ENCODE measurements at places on chromosomes 7 and 10.

- peak; percentile 52 for DNase-seq
Measured at GRCh38 chr10:16909961-16910792, 93.0 kb upstream of the RSU1 start.

DNA sequence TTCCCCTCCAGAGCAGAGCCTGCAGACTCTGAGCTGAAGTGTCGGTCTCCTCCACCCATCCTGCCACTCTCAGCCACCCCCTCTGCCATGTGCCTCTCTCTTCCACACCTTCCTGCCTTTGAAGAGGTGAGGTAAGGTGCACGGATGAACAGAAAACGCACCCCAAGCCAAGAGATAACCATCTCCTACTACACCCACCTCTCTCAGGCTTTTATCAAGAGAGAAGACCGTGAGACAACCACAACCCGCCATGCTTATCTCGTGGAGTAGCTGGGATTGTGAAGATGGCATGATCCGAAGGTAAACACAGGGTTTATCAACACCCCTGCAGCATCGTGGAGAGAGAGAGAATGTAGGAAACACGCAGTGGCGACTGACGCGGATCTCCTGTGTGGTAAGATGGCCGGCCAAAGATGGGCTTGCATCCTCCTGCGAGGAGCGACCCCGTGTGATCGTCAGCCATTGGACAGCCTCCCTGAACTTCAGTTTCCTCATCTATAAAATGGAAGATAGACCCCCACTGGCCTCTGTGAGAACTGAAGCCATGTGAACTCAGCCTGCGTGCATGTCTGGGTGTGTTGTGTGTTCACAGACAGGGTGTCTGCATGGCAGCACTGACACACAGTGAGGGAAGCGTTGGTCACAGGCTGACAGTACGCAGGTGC lies 219.0 kb downstream of the DIP2C start:
- DNase-seq, result no peak

DNA sequence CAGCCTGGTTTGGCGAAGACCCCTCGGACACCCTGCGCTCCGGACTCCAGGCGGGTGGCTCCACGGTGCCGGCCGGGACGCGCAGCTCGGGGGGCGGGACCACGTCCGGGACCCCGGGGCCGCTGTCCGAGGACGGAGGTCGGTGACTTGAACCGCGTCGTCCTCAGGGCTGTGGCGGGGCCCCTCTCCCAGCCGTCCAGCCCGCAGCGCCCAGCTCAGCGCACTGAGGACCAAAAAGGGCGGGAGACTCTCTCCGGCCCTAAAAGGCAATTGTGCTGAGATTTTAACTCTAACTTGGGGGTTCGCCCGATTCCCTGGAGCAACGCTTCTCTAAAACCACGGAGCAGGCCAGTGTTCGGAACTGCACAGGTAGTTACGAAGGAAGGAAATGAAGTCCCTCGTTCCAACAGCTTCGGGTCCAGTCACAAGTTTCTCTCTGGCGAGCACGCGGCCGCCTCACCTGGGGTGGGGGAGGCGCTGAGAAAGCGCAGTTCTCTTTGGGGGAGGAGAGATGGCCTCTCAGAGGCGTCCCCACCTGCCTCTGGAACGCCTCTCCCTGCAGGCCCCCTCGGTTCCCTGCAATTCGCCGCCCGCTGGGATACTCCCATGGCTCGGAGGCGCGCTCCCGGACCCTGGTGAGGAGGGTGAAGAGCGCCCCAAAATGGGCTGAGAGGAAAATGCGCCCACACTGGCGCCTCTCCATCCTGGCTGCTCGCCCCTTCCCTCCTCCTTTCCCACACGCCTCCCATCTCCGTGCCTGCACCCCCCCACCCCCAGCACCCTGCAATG lies 352.7 kb downstream of the DNAJB6 start:
- DNase-seq, result no peak

- DNase-seq, result no peak
Measured at GRCh38 chr10:115957012-115957399, 316.0 kb downstream of the GFRA1 start.

- peak; percentile 9 for DNase-seq
Measured at GRCh38 chr10:100653957-100654781, 91.2 kb upstream of the PAX2 start.

DNA sequence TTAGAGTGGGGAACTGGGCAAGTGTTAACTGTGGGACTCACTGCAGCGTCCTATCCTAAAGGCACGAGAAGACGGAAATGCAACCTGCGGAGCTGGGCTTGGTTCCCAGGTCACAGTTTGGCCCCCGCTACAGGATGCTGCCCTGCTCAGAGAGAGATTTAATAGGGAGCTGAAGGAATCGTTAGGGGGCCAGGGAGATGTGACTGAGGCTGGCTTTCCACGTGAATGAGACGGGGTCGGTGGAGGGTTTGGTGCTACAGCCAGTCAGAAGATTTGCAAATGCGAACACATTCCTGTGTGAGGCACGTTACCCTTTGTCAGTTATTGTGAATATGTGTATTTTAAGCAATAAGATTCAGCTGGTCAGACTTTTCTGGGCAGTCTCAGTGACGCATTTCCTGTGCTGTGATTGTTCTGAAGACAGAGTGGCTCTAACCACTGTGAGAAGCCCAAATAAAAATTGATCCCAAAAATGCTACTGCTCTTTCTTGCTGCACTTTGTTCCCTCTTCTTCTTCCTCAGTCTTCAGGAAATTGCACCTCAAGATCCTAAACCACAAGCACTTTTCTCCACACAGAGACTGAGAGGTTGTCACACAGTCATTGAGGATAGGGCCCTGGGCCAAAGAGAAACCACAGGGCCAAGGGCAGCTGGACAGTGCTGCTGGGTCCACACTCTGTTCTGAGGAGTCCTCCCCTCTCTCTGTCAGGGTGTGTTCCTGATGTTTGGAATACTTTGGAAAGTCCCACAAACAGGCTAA lies 21.2 kb downstream of the CYP17A1 start:
- DNase-seq, result peak; percentile 87

DNA sequence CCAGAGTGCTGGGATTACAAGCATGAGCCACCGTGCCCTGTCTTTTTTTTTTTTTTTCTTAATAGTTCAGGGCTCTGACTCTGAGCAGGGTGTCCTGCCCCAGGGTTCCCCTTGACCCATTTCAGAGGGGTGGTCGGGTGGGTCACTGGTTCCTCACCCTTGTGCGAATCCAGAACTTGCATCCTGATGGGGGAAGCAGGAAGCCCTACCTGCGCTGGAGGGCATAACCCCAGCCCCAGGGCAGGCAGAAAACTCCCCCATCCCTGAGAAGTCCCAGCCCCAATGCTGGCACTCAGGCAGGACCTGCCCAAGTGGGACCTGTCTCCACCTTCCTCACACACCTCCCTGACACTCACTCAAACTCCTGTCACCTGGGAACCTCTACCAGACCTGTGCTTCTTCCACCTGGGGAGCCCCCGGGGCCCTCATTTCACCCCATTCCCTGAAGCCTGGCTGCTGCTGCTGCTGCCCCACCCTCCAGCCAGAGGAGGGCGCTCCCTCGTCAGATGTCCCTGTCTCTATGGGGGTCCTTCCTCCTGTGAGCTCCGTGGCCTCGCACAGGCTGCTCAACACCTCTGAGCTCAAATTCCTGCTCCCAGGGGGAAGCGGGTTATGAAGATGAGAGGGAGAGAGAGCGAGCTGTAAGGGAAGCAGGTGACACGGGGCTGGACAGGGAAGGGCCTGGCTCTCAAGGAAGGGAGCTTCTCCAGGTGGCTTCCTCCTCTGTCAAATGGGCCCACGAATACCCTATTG lies 15.1 kb upstream of the ZNF273 start:
- no peak for DNase-seq

DNA sequence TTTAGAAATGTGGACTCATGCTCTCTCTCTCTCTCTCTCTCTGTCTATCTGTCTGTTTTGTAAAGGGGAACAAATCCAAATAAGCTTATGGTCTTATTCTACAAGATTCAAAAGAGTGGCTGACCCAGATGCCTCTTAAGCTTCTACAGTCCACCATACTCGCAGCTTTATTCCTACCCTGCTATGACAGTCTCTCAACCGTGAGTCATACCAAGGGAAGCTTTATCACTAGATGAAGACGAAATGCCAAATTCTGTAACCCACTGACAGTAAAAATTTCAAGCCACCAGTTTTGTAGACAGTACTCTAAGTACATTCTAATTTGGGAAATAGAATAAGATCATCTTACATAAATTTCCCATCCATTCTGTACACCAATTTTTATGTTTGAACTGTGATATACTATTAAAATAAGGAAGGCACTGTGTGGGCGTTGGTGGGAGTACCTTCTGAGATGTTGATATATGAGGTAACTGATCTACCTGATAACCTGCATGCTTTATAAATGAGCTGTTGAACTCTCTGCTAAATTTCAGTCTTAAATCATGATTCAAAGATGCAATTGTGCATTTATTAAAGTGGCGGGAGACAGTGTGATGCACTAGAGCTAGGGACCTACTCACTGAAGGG lies 153.2 kb downstream of the KLF6 start:
- DNase-seq, result no peak

- DNase-seq, result peak; percentile 39
Measured at GRCh38 chr10:58704226-58704625, 191.6 kb downstream of the BICC1 start.

DNA sequence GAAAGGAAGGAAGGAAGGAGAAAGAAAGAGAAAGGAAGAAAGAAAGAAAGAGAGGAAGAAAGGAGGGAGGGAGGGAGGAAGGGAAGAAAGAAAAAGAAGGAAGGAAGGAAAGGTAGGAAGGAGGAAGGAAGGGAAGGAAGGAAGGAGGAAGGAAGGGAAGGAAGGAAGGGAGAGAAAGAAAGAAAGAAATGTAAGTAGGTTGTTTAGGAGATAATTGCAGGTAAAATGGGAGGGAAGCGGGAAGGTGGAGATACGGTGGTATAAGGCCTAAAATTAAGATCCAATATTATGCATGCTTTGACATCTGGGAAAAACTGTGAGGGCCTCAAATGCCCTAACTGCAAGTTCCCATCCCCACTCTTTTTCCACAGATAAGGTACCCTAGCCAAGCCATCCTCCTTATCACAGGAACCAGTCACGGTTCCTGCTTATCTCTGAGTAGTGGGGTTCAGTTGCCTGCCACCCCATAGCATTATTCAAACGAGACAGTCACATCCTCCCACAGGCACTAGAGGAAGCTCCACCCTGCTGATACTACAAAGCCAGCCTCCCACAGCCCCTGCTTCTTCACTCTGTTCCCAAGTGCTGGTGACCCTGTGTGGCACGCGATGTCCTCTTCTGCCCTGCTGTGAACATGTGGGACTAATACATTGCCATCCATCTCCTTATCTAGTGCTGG lies 28.7 kb downstream of the ST8SIA6 start:
- no peak for DNase-seq

DNA sequence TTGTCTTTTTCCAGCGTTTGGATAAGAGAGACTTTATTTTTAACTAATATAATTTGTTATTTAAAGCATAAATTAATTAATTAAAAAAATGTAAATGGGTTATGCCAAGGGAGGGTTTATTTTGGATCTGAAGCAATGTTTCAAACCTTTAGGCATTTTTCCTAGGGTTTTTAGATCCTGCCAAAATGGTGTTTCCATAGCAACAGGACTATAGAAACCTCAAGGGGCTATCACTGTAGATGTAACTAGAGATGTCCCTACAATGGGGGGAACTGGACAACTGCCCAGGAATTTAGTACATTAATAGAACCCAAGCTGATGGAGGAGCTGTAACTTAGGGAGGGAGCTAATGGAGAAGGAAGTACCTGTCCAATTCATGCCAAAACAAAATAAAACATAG lies 57.3 kb downstream of the SLC39A12 start:
- peak; percentile 47 for DNase-seq

GRCh38 chr10:60618861-60619260 lies 159.4 kb upstream of the CDK1 start:
- DNase-seq, result no peak

DNA sequence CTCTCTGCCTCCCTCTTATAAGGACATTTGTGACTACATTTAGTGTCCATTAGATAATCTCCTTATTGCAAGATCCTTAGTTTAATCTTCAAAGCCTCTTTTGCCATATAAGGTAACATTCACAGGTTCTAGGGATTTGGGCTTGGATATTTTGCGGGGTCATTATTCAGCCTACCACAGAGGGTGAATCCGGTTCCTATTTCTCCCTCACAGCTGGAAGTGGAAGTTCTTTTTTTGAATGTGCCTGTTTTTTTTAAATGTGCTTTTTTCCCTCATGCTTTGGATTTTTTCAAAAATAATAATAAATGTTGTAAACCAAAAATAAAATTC lies 17.1 kb upstream of the FAM221A start:
- no peak for DNase-seq

DNA sequence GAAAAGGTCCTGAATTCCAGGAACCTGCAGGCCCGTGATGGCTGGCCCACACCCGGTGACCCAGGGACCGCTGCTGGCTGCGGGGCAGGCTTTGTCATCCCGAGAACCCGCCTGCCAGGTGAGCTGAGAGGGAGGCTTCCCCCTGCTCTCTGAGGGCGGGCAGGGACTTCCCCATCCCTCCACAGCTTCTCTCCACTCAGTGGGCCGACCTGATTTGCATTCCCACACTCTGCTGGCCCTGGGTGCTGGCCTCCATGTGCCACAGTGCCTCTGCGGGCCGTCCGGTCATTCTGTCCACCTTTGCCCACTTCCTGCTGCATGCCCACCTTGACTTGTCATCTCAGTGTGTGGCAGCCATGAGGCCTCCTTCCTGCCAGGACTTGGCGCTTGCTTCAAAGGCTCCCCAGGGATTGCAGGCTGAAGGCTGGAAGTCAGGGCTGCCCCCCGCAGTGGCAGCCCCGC lies 35.3 kb downstream of the PALD1 start:
- DNase-seq, result no peak

DNA sequence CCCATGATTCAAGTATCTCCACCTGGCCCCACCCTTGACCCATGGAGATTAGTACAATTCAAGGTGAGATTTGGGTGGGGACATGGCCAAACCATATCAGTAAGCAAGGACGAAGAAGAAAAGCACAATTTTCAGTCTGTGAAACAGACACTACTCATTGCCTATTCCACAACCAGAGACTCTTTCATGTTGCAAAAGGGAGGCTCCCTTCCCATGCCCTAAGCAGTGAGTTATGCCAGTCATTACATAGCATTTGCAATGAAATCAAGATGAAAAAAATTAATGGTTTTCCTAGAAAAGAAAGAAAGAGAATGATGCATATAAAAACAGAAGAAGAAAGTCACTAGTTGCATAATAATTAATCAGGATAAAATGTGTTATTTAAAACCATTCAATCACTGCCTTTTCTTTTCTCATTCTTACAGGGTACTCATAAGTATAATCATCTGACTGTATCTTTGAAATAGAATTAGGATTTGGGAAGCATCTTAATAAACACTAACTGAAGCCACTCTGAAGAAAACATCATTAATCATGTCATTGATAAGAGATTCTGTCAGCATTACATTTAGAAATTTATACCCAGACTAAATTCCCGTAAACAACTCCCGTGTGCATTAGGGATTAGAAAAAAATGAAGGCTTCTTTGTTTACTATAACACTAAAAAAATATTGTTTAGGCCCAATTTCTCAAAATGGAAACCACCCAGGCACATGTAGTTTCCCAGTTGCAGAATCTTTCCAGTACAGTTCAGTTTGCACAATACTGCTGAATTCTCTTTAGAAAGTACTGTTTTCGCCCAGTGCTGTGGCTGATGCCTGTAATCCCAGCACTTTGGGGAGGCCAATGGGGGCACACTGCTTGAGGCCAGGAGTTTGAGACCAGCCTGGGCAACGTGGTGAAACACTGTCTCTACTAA lies 9.1 kb downstream of the PRPS1L1 start:
- DNase-seq, result no peak

All from fibroblast of mammary gland (primary cell).